ENCODE measurements at places on chromosomes 4 and X.

DNA sequence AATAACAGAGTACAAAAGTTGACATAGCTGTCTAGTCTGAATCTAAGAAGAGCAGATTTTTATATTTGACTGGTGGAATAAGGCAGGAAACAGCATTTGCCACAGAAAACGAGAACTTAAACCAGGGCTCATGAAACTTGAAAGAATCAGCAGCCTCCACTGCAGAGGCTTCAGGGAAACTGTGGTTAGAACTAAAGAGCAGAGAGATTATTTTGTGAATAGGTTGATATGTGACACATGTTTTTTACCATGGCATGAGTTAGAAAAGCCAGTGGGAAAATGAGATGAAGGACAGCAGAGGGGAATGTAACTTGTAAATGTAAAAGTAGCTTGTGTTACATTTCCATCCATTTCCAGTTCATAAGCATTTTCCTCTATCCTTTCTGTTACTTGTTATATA, 63.7 kb upstream of the CAMK2D start:
- no peak for DNase-seq

DNA sequence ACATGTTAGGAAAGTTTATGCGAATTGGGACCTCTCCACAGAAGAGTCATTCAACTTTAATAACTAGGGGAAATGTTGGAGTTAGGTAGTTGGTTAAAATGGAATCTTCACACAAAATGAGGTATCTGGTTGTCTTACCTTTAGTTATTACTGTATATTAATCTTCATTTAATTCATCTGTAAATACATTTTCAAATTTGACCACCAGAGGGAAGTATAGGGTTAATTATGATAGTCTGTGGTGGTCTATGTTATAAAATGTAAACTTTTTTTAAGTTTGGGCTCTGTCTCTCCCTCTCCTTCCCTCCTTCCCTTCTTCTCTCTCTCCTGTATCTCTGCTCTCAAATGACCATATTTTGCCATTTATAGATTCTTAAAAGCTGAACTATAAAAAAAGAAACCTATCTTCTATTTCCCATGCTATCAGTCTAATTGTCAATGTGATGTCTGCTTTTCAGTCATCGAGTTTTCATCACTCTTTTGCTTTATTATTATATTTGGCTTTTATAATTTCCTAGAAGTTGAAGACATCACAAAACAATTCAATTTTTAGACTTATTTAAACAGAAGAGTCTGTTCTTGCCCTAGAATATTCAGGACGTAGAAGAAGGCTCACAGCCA, 49.8 kb downstream of the TMEM144 start:
- no peak for DNase-seq

DNA sequence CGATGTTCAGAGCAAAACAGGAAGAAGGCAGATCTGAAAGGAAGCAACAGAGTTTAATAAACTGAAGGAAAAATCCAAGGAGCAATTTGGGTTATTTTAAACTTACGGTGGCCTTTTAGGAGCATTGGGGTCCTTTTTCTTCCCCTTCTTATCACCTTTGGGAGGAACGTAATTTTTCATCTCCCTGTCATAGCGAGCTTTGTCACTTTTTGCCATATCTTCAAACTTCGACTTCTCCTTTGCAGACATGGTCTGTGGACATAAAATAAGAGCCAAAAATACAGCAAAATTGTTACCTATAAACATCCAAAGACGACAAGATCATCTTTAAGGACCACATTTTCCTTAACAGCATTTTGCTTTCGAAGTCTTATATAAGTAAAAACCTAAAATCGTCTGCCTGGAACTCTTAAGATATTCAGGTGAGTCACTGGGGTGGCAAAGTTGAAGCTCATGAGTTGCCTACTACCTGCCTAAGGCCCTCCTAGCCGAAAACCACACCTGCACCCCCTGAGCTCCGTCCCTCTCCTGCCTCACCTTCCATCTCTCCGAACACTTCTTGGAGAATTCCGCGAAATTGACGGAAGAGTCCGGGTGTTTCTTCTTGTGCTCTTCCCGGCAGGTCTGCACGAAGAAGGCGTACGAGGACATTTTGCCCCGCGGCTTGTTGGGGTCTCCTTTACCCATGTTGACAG, 1.0 kb downstream of the HMGB2 start:
- DNase-seq = peak; percentile 13

GRCh38 chrX:1614927-1615326, at the start of gene ASMT:
Gene ASMT (plus strand): TSS chrX:1615059. CDS start chrX:1615200, 141 bp downstream.
- DNase-seq = no peak

DNA sequence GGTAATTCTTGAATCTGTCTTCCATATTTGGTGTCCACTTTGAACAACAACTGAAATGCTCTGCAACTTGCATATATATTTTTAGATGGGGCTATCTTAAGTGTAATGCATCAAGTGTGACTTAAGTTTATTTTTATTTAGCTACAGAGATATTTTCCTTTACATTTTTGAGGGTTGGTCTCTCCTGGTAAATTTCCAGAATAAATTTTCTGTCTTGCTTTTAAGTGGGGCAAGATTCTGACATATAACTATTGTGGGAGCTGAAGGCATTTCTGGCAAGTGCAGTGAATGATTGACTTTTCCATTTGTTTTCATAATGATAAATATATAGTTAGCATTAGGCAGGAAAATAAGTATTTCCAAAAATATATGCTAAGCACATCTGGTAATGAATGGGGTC, 18.8 kb downstream of the UNC5C start:
- no peak for DNase-seq

DNA sequence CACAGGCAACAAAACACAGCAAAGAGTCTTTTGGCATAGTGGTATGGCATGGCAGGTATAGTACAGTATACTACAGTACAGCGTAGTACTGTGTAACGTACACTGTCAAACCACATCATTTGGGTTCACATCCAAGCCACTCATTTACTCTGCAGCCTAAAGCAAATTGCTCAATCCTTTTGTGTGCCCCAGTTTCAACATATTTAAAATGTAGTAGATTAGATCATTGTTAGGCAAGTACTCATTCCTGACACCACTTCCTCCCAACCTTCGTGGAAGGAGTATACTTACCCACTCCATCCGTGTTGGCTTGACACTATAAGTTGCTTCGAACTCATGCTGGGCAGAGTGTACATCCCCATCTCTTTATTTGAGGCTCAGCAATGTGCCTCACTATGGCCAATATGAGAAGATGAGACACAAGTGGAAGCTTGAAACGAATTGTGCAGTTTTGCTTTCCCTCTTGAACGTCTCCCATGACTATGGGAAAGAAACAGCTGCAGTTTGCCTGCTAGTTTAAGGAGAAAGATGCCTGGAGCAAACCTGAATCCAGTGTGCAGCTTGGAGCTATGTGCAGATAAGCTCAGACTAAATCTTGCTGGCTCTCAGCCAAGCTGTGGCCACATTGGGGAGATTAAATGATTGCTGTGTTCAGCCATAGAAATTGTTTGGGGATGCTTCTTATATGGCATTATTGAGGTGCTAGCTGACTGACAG, 85.7 kb upstream of the TBL1X start:
- no peak for DNase-seq

DNA sequence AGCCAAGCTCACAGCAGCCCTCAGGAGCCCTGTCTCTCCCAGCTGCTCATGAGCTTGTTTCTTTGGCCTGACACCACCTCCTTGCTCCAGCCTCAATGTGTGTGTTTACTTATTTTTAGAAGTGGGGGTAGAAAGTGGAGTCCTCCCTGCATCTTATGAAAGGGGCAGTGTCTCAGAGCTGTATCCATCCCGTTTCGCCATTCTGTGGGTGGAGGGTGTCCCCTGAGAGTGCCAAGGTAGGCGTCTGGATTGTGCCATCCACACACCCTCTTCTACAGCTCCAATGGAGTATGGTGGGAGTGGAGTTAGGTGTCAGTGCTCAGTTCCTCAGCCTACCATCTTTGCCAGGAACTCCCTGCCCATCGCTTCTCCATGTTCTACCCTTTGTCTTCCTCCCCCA, 8.3 kb downstream of the SPON2 start:
- DNase-seq = no peak

Measured in activated CD4-positive, alpha-beta T cell treated with anti-CD3 and anti-CD28 coated beads, Interleukin-2, amount 50 U/mL, for 4 hours (primary cell).